ENCODE measurements at places on chromosomes 2 and 18.

GRCh38 chr2:33272001-33272400, 204.4 kb upstream of the RASGRP3 start:
- no peak for DNase-seq

- no peak for DNase-seq
These were observed 391.0 kb downstream of the SOX11 start for GRCh38 chr2:6083136-6083535.

GRCh38 chr2:101387151-101387834, at the start of gene CREG2:
TSS of gene CREG2 (minus strand) at chr2:101387503. CDS start at chr2:101387457, 46 bp downstream.
- peak; percentile 56 for DNase-seq

- DNase-seq: no peak
These were observed 214.7 kb downstream of the KCNH7 start for GRCh38 chr2:162623888-162624287.

- no peak for DNase-seq
These were observed 1.3 kb downstream of the HSPD1 start for GRCh38 chr2:197498235-197498936.

DNA sequence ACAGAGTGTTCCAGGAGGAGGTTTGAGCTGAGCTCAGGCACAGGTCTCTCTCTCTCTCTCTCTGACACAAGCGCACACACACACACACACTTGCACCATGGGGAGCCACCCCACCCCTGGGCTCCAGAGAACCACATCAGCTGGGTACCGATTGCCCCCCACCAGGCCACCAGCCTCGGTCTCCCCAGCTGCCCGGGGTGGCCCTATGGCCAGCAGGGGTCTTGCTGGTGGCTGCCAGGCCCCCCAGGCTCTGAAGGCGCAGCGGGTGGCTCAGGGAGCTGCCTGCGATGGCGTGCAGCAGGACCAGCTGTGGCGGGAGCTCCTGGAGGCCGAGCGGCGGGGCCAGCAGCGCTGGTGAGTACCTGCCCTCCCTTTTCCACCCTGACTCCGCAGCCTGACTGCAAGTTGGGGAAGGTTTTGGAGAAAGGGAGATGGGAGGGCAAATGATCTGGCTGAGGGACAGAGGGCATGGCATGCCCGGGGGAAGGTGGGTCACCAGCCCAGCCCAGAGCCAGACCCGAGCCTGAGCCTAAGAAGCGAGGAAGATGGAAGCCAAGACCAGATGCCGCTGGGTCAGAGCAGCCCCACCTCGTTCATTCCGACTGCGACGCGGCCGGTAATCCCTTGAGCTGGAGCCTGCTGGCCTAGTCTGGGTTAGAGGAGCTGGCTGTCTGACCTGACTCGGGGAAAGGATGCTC, 21.9 kb upstream of the SLC66A3 start:
- DNase-seq: no peak

DNA sequence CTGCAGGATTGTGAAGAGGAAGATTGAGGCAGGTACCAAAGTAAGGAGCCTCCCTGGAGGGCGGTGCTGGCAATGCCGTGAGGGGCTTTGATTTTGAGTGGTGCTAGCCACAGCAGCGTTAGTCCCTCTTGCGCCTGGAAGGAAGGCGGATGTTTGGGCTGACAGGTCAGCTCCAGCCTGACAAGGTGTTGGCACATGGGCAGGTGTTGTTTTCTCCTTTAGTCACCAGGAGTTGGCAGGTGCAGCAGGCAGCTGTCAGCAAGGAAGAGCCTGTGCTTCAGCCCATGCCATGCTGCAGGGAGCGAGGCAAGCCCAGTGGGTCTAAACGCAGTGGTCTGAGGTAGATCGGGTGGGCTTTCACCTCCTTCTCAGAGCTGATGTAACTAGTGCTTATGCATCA, 8.5 kb downstream of the SEC11C start:
- no peak for DNase-seq

- no peak for DNase-seq
These were observed 151.9 kb downstream of the GALNT1 start for GRCh38 chr18:35733408-35733807.

DNA sequence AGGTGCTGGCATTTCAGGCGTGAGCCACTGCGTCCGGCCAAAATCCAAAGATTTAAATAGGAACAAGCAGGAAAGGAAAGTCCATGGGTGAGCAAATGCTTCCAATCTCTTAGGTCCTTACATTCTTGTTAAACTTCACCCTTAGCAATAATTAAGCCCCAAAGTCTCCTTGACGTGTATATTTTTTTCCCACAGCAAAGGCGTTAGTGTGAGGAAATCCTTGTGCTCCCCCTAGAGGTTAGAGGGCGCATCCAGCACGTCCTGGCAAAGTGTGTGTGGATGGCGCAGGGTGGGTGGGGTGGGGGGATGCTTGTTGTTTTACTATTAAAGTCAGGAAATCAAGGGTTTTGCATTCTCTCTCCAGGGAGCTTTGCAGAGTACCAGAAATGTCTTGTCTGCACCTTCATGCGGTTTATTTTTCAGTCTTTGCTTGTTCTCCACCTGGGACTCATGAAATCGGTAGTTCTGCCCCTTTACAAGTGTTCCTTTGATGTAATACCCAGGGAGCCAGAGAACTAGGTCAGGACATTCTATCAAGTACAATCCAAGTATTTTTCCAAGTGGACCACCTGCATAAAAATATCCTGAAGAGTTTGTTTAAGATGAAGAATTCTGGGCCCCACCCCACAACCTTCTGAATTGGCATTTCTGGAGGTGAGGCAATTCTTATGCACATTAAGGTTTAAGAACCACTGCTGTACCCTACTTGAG, 22.2 kb upstream of the ITSN2 start:
- DNase-seq: peak; percentile 59

DNA sequence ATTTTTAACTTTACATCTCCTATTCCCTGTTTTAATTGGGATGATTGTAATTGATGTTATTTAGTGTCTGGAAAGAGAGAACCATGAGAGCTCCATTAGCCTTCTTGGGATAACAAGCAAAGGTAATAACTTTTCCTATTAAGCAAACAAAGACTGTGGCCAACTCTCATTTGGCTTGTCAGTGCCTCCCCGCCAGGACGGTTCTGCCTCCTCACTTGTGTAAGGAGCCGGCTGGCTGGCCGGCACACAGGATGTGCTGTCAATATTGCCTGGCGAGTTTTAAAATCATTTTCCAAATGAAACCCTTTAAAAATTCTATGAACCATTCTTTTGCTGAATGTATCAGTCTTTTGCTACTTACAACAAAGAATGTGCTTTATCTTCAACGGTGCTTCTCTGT, 898.3 kb downstream of the CPS1 start:
- DNase-seq: no peak

- DNase-seq: no peak
These were observed 216.1 kb downstream of the DPP4 start for GRCh38 chr2:161857920-161858319.

DNA sequence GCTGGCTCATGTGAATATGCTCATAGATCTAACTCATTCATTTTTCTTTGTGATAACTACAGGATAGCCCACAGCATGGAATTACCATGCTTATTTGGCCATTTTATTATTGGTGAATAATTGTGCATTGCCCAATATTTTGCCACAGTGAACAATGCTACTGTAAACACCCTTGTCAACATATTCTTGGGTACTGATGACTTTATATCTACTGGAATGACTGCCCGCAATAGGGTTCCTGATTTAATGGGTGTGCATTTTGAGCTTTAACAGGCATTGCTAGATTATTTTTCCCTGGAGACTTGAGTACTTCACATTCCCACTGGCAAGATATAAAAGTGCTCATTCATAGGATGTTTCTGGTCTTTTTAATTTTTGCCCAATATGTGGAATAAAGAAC, 42.7 kb upstream of the EVA1A start:
- no peak for DNase-seq

DNA sequence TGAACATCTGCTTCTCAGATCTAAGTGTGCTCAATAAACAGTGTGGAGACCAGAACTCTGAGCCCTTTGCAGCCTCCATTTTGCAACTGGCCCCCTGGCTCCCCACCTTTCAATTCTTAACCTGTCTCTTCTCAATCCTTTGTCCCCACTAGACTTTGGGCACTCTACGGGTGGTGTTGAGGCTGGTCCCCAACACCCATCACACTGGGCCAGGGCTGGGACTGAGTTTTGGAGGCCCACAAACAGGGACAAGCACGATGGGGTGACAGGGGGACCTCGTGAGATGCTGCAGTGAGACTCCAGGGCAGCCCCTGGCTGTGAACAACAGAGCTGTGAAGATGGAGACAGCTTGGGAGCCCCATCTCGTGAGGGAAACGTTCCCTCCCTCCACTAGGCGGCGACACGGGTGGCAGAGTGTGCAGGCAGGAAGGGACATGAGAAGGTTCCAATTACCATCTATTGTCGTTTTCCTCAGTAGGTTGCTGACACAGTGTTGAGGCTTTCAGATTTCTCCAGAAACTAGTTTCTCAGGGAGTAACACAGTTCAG, 1.2 kb downstream of the ANKMY1 start:
- peak; percentile 76 for DNase-seq

Data from activated naive CD4-positive, alpha-beta T cell treated with Interleukin-2 at 50 U/mL for 16 hours (primary cell).